ENCODE measurements at places on chromosomes 16 and 17. TPM values are rescaled to one million over a fixed set of nuclear protein-coding genes. Genes with fewer than 3 reads are reported as not detected.
A peak's percentile ranks its signal among the peaks of the same experiment; 100 is the strongest.

CD300C gene
- not detected for total RNA-seq

VTN gene
- 0.76 TPM for total RNA-seq

TPSD1 gene
- not detected for total RNA-seq

DNA sequence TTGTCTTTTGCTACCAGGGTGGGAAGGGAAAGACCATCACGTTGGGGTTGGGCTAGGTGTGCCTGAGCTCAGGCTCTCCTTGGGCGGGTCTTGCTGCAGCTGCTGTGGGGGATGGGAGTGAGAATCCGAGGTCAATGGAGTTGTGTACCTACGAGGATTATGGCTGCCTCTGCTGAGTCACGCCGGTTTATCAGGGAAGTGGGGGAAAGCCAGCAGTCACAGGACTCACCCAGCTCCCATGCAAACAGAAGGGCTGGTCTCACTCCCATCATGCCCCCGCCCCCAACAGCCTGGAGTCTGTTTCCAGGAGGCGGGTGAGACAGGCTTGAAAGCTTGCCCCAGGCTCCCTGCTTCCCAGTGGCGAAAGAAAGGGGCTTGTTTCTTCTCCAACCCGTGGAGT is 1259.0 kb upstream of the GOT2 start:
- no peaks in the 10 kb centered on the region for H3K4me1 ChIP-seq
- H3K27ac ChIP-seq = no peak overlapping the region

DNA sequence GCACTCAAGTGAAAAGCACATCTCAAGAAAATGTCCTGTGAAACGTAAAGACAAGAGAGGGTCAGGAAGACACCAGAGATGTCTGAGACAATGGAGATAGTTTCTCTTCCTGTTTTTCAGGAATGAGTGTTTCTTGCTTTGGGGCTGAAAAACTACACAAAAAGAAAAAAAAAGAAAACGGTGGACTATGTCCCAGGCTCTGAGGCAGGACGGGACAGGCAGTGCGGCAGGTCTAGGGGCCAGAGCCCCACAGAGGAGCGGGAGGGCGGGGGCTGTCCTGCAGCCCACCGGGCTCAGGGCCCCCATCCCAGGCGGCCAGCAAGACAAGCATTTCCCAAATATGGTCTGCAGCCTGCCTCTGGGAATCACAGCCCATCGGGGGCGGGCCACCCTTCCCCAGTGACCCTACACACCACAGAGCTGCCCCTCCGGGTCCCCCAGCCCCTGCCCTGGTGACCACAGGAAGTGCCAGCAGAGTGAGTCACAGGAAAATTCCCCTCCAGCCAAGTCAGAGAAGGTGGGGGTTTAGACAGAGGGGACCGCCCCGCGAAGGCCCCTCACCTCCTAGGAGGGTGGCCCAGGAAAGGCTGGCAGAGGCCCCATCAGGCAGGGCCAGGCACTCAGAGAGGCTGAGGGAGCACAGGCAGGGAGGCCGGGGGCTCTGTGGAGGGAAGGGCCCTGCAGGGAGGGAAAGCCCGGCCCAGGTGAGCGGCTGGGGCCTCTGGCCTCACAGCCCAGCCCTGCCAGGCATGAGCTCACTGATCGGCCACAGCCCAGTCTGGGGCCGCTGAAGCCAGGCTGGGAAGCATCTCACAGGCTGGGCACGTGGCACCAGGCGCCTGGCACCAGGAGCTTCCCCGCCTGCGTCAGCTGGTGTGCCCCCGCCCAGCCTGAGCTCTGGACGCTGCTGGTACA is 6.3 kb downstream of the BCAR1 start:
- peaks cover 25% of the 10 kb centered on the region for H3K27me3 ChIP-seq
- peak overlapping the region; percentile 93 for H3K4me3 ChIP-seq
- peaks cover 44% of the 10 kb centered on the region for H3K36me3 ChIP-seq

DNA sequence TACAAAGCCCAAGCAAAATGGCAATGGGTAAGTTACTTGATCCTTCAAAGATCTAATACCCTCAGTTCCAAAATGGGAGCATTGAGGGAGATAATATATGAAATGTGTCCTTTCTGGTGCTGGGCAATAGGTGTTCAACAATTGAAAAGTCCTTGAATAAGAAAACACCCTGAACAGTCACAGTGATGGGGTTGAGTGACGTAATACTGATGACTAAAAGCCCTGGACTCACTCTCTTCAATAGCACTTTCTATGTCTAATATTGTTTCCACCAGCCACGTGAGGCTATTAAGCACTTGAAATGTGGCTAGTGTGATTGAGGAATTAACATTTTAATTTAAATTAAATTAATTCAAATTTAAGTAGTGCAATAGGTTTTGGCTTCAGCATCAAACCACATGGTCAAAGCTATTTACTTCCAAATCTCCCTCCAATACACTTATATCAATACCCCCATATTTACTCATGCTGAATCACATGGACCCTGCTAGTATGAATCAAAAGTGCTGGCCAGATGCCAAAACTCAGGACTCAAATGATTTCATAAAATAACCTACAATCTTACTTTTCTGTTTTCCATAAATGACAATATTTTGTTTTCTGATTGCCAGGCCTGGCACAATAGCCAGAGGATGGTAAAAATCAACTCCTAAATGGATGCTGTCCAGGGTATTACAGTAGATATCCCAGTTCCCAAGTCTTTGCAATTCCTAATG is 516.2 kb downstream of the HAPSTR1 start:
- H3K4me3 ChIP-seq = no peak overlapping the region
- no peaks in the 10 kb centered on the region for H3K4me1 ChIP-seq
- no peak overlapping the region for H3K27ac ChIP-seq

- H3K4me3 ChIP-seq = no peak overlapping the region
- no peak overlapping the region for H3K27ac ChIP-seq
- H3K27me3 ChIP-seq = peaks cover 13% of the 10 kb centered on the region
Observed at GRCh38 chr17:30552994-30553566, 75.9 kb downstream of the GOSR1 start.

GRCh38 chr16:27792486-27793248 is 242.7 kb downstream of the KATNIP start:
- peaks cover 14% of the 10 kb centered on the region for H3K27me3 ChIP-seq
- no peak for DNase-seq
- no peak overlapping the region for H3K4me3 ChIP-seq
- H3K27ac ChIP-seq = no peak overlapping the region
- H3K36me3 ChIP-seq = no peaks in the 10 kb centered on the region

DNA sequence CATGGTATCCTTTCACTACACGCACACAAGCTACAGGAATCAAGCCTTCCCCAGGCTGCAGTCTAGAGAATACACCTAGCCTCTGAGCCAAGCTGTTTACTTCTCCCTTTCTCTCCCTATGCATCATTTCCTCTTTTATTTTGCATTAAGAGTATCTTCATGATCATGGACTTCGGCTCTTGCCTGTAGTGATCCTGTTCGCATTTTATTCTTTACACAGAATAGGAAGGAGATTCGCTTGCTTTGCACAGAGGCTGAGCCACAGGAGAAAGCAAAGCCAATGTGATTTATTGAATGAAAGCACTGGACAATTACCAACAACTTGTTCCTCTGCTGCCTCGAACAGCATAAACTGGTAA is 172.7 kb downstream of the ANKFN1 start:
- H3K36me3 ChIP-seq = no peaks in the 10 kb centered on the region
- no peak overlapping the region for H3K4me3 ChIP-seq
- peaks cover 4% of the 10 kb centered on the region for H3K4me1 ChIP-seq
- H3K27me3 ChIP-seq = peaks cover 5% of the 10 kb centered on the region

GRCh38 chr16:85809645-85810044 is 10.2 kb downstream of the COX4I1 start:
- peaks cover 38% of the 10 kb centered on the region for H3K27me3 ChIP-seq
- no peak overlapping the region for H3K4me3 ChIP-seq
- DNase-seq = no peak
- peaks cover 11% of the 10 kb centered on the region for H3K4me1 ChIP-seq
- no peak overlapping the region for H3K27ac ChIP-seq
- H3K36me3 ChIP-seq = peaks cover 20% of the 10 kb centered on the region

DNA sequence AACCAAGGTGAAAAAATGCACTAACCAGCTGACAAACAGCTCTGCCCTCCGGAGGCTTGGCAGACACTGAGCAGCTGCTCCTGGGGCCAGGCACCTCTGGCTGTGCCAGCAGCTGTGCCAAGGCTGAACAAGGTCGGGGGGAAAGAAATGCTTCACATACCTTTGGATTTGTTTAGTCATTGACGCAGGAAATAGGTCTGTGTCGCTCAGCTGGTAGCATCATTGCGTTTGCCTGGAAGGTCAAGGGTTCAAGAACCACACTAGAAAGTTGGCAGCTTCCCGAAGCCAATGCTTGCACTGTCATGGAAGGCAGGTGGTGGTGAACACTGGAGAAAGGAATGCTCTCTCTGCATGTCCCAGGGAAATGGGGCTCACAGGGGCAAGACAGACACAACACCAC is 63.5 kb downstream of the PCTP start:
- no peaks in the 10 kb centered on the region for H3K36me3 ChIP-seq
- no peak overlapping the region for H3K27ac ChIP-seq
- peaks cover 6% of the 10 kb centered on the region for H3K27me3 ChIP-seq
- H3K4me3 ChIP-seq = no peak overlapping the region
- H3K4me1 ChIP-seq = no peaks in the 10 kb centered on the region

DNA sequence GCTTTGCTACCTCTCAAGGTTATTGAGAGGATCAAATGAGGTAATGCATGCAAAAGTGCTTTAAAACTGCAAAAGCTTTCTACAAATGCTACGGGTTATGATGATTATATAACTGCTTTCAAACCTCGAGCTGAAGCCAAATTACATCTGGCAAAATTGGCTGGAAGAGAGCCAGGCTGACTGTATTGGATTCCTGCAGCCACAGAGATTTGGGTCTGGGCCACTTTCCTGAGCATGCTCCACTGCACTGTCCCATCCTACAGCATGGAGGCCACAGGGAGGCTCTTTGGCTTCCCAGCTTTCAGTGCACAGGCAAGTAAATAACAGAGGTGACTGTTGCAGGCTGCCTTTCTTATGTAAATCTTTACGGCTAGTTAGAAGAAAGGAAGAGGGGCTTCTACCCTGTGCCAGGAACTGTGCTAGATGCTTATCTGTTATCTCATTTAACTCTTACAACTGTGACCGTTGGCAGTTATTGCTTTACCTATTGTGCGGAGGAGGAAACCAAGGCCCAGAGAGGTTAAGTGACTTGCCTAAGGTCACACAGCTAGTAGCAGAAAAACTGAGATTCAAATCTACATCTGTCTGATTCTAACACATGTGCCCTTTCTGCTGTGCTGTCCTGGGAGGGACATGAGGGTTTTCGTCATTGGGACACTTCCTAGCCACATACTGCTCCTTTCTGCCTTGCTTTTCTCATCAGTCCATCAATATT is 121.8 kb downstream of the SPACA3 start:
- no peaks in the 10 kb centered on the region for H3K36me3 ChIP-seq
- DNase-seq = no peak
- no peak overlapping the region for H3K4me3 ChIP-seq
- H3K27me3 ChIP-seq = peaks cover 11% of the 10 kb centered on the region

All from HFFc6 (cell line).